ENCODE measurements at places on chromosomes 6 and 20. TPM values are rescaled to one million over a fixed set of nuclear protein-coding genes. Genes with fewer than 3 reads are reported as not detected.

Gene SLC32A1
- not detected for total RNA-seq

Gene CDSN
- total RNA-seq, result not detected

Gene CYP39A1
- total RNA-seq, result 3.8 TPM

Gene LAMA2
- total RNA-seq, result 67.5 TPM

Gene BMP6
- under 0.01 TPM for total RNA-seq

Gene NHLRC1
- total RNA-seq, result 3.1 TPM

Gene ME1
- 22.1 TPM for total RNA-seq

Gene TFAP2A
- total RNA-seq, result not detected

Gene TRIM31
- total RNA-seq, result not detected

Gene GLO1
- total RNA-seq, result 126 TPM

Gene MEI4
- total RNA-seq, result not detected

Gene GPX6
- not detected for total RNA-seq

Gene TRAM2
- 69.6 TPM for total RNA-seq

Gene BANF2
- not detected for total RNA-seq

Gene GTSF1L
- total RNA-seq, result not detected

GRCh38 chr6:88650029-88650619 is 313.3 kb downstream of the RNGTT start:
- DNase-seq, result peak; percentile 88

- no peak for DNase-seq
Observed at GRCh38 chr20:59044295-59044694, 1.7 kb upstream of the PRELID3B start.

GRCh38 chr6:101150226-101150625 is 243.3 kb upstream of the GRIK2 start:
- no peak for DNase-seq

- no peak for DNase-seq
Observed at GRCh38 chr6:126198631-126199030, 141.3 kb upstream of the CENPW start.

- peak; percentile 65 for DNase-seq
Observed at GRCh38 chr6:151389618-151390275, 1.6 kb downstream of the ZBTB2 start.

DNA sequence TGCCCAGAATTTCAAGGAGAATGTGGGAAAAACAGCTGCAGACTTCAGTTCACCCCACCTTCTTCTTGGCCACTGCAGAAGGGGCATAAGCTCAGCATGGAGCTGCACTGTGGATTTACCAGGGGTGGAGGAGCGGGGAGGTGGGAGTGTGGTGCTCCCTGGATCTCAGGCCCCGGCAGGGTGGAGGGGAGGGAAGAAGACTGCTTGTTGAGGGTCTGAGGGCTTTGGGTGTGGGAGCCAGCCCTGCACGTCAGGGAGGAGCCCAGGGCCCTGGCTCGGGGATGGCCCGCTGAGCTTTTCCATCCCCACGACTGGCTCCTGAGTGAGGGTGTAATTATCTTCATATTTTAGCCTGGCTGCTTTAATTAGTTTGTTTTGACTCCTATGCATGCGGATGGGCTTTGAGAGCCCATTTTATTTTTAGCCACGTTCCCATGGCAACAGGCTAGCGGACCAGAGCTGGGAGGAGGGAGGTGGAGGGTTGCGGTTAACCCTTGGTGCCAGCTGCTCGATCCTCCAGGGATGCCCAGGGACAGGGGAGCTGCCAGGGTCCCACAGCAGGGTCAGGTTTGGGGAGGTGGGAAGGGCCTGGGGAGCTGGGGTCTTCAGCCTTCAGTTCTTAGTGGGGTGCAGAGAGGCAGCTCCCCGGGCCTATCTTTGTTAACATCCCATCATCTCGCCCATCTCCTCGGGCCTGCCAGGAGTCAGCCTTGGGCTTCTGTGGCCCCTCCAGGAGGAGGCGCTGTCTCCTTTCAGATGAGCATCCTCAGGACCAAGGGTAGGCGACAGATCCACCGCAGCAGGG is 68.2 kb downstream of the RAB44 start:
- DNase-seq, result peak; percentile 83

- DNase-seq, result no peak
Observed at GRCh38 chr6:93663111-93663510, 243.8 kb upstream of the EPHA7 start.

- DNase-seq, result peak; percentile 97
Observed at GRCh38 chr20:4512891-4513550, 208.7 kb upstream of the PRND start.

- DNase-seq, result no peak
Observed at GRCh38 chr6:119250036-119250435, 99.5 kb downstream of the MAN1A1 start.

- DNase-seq, result peak; percentile 48
Observed at GRCh38 chr20:38790200-38791053, 15.1 kb upstream of the PPP1R16B start.

- DNase-seq, result no peak
Observed at GRCh38 chr6:126127659-126128058, 141.3 kb downstream of the TRMT11 start.

- DNase-seq, result peak; percentile 81
Observed at GRCh38 chr6:54646069-54646950, 200.3 kb upstream of the FAM83B start.

DNA sequence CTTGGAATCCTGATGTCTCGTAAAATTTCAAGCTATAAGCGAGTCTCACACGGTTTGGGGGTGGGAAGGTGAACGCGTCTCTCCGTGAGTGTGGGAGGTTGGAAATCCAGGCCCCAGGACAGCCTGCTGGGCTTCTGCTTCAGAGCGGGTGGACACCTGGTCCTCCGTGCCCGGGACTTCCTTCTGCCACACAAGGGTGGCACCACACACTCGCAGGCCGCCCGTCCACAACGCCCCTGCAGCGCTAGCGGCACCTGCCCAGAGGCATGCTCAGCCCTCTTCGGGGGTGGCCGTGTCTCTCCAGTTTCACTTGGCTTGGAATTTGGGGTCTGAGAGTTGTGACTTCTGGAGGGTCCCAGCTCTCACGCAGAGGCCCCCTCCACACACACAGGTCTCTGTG is 151.9 kb downstream of the PHACTR3 start:
- no peak for DNase-seq

DNA sequence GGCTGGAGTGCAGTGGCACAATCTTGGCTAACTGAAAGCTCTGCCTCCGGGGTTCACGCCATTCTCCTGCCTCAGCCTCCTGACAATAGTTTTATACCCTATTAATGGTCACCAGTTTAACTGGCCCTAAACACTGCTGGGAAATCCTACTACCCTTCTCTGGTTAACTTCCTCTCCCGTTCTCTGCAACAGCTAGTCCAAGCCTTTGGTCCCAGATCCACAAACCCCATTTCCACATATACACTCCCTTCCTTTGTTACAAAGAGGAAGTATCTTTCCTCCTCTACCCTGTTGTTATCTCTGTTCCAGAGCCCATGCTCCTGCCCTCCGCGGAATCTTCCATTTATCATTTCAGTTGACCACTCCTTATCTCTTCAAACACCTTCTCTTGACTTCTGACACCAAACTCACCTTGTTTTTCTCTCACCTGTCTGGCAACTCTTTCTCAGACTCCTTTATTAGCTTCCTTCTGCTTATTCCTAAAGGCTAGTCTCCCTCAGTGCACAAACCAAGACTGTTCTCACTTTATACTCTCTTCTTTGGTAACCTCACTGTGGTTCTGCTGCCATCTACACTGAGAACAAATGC is 25.0 kb upstream of the TBC1D22B start:
- no peak for DNase-seq

DNA sequence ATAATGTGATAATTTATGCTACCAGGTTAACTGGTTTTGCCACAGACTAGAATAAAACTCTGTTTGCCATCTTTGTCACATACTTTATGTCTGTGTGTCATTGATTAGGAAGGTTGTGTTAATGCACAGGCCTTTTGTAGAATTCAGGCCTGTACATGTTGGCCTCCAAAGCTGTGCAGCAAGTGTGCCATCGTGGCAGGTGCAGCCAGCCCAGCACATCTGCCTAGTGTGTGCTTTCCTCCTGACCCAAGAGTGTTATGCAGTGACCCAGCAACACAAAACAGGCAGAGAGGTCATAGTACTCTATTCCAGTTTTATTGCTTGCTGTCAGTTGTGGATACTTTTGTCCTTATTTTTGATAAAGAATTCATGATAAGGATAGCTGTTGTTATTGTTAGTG is 3.7 kb downstream of the MAP3K4 start:
- no peak for DNase-seq

- no peak for DNase-seq
Observed at GRCh38 chr20:16100767-16101166, 472.5 kb downstream of the KIF16B start.

DNA sequence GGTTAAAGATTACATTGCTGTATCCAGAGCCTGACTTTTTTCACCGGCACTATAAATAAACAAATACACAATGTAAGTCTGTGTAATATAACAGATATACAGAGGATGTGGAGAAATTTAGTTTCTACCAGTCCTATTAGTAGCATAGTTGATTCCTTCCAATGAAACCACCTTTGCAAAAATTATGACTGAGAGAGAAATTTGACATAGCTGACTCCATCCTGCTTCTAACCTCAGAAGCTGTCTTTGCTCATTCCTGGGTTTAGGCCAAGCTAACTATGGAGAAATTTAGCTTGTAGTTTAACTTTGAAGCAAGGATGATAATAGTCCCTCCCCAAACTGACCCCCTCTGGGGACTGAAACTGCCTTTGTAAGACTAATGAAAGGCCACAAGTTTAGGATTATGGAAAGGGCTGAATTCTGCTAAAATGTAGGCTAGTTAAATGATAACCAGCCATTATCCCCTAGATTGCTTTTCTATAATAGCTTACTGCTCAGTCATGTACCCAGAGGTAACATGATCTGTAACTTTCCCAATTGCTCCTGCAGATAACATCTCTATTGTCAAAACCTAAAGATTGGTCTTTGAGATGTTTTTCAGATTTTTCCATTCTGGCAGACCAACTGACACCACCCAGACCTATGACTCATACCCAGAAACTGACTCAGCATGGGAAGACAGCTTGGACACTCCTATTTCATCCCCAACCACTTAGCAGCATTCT is 172.8 kb upstream of the ARG1 start:
- DNase-seq, result peak; percentile 93

GRCh38 chr20:16215041-16215440 is 358.2 kb downstream of the KIF16B start:
- DNase-seq, result no peak

DNA sequence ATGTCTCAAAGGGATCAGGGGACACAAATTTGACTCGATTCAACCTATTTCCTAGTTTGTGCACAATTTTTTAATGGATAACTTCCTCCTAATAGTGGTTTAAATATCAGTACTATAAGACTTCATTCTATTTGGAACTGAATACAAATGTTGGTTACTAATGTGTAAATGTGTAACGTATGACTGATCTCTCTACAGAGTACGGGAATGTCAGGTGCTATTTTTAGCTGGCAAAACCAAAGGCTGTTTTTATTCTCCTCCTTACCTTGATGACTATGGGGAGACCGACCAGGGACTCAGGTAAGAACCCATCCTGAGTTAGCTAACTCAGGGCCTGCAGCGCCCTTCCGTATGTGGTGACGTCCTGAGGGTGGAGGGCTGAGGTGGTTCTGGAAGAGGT is 33.0 kb downstream of the PRPH2 start:
- DNase-seq, result no peak

DNA sequence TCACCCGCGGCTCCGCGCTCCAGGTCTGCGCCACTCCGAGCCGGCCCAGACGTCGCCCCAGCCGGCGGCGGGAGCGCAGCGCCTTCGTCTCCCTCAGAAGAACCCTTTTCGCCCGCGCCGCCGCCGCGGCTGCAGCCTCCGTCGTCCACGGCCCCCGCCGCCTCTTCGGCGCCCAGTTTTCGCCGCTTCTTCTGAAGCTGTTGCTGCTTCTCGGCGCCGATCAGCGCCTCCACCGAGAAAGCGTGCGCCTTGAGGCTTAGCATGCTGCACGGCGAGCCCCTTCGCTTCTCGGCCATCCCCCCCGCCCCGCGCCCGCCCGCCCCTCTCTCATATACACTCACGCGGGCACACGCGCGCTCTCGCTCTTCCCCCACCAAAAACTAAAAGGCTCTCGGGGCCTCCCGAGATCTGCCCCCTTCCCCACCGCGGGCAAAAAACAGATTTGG is 489 bp downstream of the TBX18 start:
- DNase-seq, result no peak

DNA sequence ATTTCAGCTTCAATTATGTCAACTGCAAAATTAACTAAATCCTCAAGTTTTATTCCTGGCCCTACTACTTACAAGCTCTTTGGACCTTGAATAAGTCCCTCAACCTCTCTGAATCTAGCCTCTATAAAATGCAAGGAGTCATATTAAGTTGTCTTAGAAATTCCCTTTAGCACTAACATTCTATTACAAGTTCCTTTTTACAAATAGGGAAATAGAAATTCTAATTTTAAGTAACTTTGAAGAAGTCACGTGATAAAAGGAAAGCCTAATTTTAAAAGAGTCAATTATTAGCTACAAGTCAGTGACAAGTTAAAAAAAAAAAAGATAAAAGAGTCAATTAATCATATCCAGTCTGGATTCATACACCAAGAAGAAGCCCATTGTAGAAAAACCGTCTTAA is 24.6 kb upstream of the GTF3C6 start:
- DNase-seq, result no peak

GRCh38 chr6:136587527-136587926 is 37.3 kb upstream of the MAP7 start:
- peak; percentile 46 for DNase-seq

DNA sequence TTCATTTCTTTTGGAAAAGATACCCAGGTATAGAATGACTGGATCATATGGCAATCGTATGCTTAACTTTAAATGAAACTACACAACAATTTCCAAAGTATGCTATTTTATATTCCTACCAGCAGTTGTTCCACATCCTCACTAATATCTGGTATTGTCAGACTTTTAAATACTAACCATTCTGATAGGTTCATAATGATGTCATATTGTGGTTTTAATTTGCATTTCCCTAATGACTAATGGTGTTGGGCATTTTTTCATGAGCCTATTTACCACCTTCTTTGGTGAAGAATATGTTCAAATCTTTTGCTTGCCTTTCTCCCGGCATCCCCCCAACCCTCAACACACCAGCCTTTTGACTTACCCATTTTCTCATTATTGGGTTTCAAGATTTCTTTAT is 96.2 kb upstream of the HMGN3 start:
- no peak for DNase-seq

DNA sequence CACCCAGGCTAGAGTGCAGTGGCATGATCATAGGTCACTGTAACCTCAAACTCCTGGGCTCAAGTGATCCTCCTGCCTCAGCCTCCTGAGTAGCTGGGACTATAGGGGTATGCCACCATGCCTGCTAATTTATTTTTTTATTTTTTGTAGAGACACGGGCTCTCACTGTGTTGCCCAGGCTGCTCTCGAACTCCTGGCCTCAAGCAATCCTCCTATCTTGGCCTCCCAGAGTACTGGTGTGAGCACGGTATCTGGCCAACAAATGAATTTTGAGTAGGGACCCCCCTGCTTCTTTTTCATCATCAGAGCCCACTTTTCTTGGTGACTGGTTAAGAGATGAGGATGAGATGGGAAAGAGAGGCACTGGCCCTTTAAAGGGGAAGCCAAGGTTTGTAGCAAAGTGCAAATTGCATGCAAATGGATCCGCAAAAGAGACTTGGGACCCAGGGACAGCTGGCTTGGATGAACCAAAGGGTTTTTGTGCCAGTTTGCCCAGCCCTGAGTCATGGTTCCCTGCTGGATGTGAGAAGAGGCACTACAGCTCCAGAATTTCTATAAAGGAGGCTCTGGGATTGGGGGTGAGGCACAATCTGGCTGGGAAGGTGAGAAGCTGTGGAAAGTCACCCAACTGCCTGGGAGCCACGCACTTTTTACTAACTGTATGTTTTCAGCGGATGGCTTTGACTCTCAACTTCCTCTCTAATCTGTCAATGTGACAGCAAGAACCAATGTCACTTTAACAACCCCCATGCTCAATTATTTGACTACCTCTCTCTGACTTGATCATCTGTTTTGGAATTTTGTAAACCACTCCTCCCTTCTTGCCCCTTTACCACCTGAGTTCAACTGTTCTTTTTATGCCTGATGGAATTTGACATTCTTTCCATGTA is 58.7 kb upstream of the RNF24 start:
- no peak for DNase-seq
